ENCODE measurements at places on chromosomes 7 and 10.

DNA sequence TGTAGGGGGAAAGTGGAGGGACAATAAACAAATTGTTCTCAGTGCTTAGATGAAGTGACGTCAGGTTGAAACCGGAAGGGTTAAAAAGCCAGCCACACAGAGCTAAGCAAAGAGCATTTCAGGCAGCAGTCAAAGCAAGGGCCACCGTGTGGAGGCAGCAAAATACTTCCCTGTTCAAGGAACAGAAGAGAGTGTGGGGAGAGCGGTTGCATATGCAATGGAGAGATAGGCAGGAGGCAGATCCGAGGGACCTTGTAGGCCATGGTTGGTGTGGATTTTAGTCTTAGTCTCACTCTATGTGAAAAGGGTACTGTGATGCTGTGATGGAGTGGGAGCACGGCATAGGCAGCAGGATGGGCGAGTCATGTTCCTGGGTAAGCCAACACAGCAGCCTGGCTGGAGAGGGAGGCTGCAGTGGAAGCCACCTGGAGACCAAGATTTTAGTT, 3.8 kb upstream of the STN1 start:
- no peak for DNase-seq

DNA sequence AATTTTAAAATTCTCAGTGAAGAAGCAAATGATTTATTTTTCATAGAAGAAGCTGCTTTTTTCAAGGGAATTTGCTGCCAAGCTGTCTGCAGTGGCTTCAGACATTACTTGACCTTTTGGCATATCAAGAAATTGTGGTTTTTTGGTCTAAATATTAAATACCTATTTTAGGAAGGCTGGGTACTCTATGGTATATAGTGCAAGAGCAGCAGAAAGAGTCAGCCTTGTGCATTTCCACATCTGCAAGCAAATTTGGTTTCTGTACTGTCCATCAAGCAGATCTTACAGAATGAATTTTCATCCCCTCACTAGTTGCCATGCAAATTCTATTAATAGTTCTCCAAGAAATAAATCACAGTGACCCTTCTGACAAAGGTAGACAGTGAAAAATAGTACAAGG, 222.0 kb downstream of the BICC1 start:
- DNase-seq: no peak

GRCh38 chr7:51705701-51706100, 389.1 kb upstream of the COBL start:
- DNase-seq: no peak

GRCh38 chr10:35448687-35449662, 112.7 kb downstream of the CCNY start:
- no peak for DNase-seq

DNA sequence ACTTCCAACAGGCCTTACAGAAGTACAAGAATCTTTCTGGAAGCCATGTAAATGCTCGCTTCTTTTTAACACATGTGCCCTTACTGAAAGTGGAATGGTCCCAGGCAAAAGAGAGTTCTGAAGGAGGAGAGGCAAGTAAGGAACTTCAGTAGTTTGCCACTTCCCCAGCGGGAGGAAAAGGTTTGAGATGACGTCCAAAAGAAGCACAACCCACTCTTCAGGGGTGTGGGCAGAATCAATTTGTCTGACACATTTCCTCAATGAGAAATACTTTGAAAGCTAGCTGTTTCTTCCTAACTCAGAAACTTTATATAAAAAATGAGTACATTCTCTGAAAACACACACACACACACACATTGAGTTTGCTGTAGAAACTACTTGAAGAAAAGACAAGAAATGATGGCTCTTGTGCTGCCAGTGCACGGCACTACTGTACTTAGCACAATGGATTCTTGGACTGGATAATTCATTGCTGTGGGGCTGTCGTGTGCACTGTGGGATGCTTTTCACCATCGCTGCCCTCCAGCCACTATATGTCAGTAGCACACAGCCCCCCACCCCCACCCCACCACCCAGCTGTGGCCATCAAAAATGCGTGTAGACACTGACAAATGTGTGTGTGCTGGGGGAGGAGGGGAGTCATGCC, 183.0 kb downstream of the SRPK2 start:
- no peak for DNase-seq

- no peak for DNase-seq
Observed at GRCh38 chr7:31735991-31736982, 49.3 kb downstream of the PPP1R17 start.

DNA sequence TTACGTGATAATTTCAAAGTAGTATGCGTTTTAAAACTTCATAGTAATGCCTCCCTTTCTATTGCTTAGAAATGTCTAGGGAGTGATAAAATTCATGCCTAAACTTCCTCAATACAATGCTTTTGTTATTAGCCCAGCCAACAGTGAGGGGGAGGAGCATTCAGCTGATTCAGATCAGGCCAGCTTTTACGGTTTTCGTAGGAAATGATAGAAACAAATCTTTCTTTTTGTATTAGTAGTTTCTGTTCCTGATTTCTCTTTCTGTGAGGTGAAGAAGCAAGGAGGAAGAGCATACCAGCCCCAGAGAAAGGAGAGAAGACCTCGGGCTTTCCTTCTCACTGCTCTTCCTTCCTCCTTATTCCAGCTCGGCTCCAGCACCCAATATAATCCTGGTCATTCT, 35.2 kb upstream of the ITPRID1 start:
- DNase-seq: no peak

DNA sequence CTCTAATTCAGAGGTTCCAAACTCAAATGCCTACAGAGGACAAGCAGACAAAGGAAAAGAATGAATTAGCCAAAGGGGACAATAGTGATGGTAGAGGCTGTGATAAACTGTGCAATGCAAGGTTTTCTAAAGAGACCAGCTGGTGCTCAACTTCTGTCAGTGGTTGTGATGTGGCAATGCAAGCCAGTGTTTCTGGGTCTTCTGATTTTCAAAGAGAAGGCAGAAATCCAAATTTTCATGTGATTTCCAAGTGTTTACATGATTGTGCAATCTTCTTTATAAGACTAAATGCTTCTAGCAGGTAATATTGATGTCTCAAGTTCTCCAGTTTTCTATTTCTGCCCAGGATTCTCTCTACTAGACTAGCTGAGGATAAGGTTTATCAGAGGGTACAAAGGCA, 135.9 kb downstream of the PCDH15 start:
- no peak for DNase-seq

DNA sequence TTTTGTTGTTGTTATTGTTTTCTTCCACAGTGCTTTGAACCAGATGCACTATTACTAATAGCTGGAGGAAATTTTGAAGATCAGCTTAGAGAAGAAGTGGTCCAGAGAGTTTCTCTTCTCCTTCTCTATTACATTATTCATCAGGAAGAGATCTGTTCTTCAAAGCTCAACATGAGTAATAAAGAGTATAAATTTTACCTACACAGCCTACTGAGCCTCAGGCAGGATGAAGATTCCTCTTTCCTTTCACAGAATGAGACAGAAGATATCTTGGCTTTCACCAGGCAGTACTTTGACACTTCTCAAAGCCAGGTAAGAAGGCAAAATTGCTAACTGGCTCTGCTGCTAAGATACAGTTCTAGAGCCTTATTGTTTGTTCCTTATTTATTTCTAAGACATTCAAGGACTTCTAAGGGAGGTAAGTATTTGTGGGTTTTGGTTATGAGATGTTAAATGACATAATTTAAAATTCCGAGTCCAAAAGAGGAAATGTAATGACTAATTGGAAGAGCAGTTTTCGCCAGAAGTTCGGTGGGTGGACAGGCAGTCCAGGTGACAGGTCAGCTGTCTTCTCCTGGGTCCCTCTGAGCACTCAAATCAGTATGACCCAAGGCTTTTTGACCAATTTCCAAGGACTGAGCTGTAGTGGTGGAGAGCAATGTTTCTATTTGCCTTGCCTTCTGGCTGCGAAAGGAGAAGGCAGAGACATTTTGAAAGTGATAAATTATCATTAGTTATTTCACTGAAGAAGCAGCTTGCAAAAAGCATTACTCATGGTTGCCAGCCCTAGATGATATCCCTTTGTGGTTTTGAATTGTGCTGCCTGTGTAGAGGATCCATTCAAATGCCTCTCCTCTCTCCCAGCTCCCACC, 10.1 kb downstream of the SLC39A12 start:
- no peak for DNase-seq

GRCh38 chr7:43590862-43591557, 8.1 kb downstream of the STK17A start:
- no peak for DNase-seq

DNA sequence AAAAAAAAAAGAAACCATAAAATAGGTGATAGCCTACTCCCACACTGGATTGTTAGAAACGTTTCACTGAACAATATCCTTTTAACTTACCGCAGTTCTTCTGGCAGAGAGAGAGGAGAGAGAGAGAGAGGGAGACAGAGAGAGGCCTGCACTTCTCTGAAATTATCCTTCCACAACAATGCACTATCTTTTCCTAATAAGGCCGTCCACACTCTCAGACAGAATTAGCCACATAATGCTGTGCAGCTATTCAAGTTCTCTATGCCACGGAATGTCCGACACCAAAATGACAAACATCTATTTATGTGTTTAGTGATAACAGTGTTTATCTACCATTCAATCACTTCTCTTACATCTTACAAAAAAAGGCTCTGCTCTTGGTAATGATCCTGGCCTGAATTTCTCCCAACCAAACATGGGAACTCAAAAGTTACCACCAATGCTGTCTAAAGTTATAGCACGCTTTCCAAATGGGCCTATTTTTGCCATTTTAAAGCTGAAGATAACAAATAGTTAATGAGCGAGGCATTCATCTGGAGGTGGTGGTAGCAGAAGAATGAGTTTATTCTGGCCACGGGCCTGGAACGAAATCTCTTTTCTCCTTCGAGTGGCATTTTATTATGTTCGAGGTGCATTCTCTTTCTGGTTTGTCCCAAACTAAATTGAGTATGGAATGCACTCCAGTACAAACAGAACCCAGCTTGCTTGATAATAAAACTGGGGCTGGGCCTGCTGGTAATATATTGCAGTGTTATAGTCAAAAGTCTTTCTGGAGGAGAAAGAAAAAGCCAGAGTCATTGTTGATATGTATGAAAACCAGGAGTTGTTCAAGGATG, 160.2 kb upstream of the SVIL start:
- DNase-seq: no peak

DNA sequence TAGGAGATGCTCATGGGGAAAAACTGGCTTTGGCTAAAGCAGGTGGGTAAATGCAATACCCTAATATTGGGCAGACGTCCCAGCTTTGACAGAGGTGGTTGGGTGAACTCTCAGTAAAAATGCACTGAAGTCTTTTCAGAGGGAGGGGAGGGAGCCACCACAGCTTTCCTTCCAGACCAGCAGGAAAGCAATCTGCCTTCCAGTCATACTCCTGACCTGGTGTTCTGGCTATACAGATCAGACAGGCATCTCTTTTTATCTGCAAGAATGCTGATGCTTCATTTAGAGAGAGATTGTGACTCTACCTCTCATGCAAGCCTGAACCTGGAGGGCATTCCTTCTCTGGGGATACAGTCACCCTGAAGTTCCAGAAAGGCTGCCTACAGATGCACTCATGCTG, 52.6 kb upstream of the ICA1 start:
- no peak for DNase-seq

DNA sequence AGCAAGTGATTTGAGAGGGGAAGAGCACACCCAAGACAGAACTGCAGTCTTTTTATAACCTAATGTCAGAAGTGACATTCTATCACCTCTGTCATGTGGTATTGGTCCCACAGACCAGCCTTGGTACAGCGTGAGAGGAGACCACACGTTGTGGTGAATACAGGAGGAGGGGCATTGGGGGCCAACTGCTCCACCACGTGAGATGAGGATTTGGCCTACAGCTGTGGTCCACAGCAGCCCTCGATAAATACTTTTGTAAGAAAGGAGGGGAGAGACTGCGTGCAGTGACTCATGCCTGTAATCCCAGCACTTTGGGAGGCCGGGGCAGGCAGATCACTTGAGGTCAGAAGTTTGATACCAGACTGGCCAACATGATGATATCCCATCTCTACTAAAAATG, 243.1 kb downstream of the FGFR2 start:
- no peak for DNase-seq

DNA sequence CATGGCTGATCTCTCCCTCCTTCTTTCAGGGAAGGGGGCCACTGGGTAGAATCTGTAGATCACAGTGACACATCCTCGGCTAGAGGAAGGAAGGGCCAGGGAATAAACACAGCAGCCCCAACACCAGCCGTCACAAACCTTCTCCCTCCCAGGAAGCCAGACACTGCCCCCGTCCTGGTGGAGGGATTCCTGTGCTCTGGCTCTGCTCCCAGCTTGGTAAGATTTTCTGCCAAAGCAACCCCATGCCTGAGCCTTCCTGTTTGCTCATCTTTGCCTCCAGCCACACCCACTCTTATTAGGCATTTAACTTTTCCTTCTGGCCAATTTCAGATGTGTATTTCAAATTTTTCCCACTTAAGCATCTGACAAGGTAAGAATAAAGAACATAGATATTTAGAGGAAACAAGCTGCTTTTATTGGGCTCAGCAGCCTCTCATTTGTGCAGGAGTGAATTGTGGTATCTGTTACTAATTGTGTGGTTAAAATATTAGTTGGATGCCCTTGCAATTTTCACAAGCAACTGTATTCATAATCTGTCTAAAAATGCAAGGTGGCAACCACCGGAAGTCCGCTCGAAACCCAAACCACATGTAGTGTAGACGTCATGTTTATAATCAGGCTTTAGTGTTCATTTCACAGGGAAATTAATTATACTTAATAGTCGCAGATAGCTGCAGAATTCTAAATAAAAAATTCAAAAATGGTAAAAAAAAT, 13.2 kb upstream of the NPS start:
- no peak for DNase-seq

DNA sequence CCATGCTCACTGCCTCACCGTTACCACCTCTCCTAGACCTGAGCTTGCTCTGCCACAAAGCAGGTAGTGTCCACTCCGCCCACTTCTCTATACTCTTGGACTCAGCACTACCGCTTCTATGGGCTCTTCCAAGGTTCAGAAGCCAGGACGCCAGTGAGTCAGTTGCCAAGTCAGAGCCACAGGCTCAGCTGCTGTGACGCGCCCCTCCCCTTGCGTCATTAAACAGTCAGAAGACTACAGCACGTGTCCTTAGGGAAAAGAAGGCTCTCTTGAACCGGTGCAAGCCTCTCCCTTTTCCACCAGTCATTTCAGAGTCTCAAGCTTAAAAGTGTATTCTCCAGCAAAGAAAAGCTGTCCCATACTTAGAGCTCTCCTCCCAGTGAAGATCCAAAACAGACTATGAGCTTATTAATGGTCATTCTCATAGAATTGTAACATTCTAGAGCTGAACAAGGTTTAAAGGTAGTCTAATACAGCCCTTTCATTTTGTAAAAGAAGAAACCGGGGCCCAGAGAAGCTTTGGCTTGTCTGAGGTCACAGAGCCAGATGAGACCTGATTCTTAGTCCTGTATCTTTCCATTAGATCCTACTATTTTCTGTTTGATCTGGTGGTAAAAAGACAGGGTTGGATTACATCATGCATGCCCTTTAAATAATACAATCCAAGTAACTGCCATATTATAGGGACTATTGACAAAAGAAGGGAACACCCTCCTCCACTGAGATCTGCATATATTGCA, 40.9 kb upstream of the MET start:
- no peak for DNase-seq

GRCh38 chr7:35035511-35035961, 1.7 kb downstream of the DPY19L1 start:
- DNase-seq: no peak

GRCh38 chr10:122298598-122299301, 27.7 kb downstream of the BTBD16 start:
- peak; percentile 45 for DNase-seq
